Anterior cingulate cortex (tissue), 58 donors: ENCODE measurements at places on chromosomes 11 and 22.

DNA sequence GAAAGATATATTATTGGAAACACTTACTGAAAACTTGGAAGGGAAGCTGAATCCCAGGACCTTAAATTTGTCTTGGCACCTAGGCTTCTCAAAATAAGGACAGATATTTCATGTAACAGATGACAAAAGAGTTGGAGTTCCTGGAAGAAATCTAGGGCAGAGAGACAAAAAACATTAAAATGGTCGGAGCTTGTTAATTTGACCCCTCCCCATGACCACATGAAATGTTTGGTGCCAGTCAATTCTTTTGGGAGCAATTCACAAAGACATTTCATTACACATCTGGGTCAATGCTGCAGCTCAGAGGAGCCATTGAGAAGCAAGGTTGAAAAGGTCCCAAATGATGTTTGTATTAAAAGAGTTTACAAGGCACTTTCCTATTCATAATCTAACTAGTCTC lies 162.0 kb upstream of the GUCY1A2 start:
- DNase-seq, result no peak

DNA sequence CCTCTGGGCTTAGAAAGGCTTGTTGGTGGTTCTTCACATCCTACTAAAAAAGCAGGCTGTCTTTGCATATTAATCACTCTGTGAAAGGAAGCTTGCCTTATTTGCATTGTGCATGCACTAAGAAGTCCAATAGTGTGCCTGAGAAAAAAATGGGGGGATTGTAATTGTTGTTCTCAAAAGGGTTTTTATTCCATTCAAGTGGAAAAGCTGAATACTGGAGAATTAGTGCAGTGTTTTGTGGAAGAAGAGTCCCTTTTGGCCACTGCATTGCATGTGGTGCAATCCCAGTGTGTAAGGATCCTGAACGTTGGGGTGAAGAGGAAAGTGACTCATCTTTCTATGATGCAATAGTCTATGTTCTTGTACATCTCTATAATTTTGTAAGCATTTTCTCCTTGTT lies 16.5 kb downstream of the NCAM1 start:
- DNase-seq, result no peak

DNA sequence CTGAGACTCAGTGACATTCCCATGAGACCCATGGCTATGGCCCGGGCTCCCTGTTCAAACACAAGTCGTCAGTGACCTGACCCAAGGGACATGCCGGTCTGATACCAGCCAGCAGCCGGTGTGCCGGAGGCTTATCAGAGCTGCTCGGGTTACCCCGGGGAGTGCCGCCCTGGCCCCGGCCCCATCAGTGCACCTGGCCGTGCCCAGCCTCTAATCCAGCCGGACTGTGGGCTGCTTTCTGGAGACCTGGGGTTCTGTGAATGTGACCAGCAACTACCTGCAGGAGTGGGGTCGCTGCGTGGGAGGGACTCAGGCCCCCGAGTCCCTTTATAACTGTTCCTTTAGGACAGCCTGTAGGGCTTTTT lies 52.7 kb downstream of the LINC01488 start:
- no peak for DNase-seq

- DNase-seq, result no peak
These were observed 108.0 kb upstream of the ANO1 start for GRCh38 chr11:69969890-69970784.

DNA sequence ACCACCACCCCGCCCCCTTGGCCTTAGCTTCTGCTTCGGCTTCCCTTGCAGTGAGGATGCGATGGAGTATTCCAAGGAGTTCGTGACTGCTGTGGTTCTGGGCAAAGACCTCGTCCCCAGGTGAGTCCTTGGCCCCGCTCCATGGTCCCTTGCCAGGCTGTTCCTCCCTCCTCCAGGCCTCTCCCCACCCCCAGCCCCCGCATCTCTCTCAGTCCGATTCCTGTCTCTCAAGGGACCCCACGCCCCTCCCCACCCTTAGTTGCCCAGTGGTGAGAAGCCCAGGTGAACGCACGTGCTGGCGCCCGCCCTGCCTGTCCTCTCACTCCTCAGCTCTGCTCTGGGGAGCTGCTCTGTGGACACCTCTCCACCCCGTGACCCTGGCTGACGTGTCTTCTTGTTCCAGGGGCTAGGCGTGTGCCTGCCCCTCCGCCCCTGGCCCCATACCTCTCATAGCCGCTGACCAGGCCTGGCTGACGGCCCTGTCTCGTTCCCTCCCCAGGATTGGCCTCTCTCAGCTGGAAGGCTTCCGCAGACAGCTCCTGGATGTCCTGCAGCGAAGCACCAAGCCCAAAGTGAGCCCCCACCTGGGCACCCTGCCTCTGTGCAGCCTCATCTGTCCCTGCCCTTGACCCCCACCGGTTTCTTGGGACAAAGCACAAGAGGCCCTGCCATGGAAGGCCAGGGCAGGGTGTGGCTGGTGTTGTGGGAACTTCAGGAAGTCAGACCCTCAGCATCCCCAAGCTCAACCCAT lies 14.6 kb upstream of the MYRF start:
- DNase-seq, result no peak

- DNase-seq, result no peak
These were observed 624.8 kb upstream of the KIRREL3 start for GRCh38 chr11:127625402-127625801.

- no peak for DNase-seq
These were observed 51.9 kb upstream of the WT1 start for GRCh38 chr11:32487270-32487669.

DNA sequence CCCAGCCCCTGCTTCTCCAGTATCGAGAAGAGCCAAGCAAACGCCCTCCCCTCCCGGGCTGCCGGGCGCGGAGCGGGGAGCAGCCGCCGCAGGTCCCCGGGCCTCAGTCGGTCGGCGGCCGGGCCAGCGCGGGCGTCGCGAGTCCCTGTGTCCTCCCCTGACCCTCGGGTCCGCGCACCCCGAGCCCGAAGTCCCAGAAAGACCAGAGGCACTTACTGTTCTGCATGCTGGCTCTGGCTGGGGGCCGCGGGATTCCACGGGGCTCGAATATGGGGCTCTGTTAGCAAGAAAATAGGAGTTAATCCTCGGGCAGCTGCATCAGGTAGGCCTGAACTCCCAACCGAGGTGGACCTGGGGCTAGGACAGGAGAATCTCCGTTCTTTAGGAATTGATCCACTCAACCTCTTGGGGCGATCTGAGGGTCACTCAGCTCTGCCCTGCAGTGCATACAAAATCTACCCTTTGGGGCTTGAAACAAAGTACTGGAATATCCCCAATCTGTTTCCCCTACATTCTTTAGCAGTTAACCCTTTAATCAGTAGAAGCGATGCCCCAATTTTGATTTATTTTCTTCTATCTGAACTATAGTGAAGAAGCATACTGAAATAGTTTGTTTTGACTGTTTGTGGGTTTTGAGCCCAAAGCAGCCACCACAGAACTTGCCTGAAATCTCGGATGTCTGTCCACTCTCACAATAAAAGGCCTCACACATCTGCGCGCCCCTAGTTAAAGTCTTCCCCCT lies 4.8 kb downstream of the PAX6 start:
- DNase-seq, result no peak

- no peak for DNase-seq
These were observed 44.1 kb upstream of the E2F8 start for GRCh38 chr11:19284881-19285280.

GRCh38 chr11:23336961-23337360 lies 476.7 kb upstream of the CCDC179 start:
- DNase-seq, result no peak

GRCh38 chr11:92859156-92859690 lies 110.2 kb upstream of the MTNR1B start:
- no peak for DNase-seq

GRCh38 chr11:92332986-92333385 lies 108.4 kb downstream of the FAT3 start:
- DNase-seq, result no peak

DNA sequence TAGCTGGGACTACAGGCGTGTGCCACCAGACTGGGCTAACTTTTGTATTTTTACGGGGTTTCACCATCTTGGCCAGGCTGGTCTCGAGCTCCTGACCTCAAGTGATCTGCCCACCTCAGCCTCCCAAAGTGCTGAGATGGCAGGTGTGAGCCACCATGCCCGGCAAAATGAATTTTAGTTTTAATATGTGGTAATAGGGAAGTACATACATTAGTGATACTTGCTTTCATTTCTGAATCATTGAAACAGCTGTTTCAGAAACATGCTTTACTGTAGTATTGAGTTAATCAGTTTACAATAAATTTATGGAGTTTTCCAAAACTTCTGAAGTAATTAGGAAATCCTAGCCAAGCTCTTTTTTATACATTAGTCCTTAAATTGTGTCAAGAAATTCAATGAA lies 15.6 kb downstream of the PCF11 start:
- no peak for DNase-seq

DNA sequence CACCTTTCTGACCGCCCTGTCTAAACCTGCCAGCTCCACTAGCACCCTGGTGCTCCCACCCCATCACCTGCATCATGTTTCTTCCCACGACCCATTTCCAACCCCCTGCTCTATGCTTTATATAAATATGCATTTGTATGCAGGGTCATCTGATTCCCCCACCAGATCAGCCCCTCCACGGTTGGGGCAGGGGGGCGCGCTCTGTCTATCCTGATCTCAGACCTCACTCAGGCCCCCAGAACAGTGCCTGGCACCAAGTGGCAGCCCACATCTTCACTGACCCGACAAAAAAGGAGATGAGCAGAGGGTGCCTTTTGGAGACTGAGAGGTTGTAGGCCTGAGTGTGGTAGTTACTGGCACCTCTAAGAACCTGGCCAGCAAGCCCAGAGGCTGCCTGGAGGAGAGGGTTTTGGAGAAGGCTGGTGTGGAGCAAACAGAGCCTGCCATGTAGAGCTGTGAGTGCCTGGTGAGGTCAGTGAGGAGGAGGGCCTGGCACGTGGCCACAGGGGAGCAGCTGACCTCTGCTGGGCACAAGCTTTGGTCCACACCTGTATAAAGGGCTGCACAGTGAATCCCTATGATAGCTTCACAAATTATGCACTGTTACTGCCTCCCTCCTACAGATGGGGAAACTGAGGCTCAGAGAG lies 86.3 kb upstream of the RTL6 start:
- DNase-seq, result no peak

DNA sequence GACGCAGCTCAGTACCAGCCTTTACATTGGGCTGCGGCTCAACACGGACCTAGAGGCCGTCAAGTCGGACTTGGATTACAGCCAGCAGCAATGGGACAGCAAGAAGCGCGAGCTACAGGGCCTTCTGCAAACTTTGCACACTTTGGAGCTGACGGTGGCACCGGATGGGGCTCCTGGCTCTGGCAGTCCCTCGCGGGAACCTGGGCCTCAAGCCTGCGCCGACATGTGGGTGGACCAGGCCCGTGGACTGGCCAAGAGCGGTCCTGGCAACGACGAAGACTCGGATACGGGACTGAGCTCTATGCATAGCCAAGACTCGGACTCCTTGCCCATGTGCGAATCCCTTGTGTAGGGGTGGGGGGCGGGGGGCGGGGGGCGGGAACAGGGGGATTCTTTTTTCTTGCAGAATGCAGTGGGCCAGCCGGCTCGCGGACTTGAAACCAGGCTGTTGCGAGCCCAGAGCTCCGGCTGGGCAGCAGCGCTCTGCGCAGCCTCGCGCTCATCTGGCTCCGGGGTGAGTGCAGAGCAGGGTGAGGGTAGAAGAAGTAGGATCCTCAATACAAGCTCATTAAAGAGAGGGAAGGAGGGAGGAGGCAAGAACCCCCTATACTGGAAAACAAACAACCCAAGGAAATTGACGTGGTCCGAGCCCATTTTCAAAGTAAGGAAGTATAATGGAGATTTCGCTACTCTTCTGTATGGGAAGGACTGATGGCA lies 1.8 kb downstream of the RASSF10 start:
- no peak for DNase-seq

DNA sequence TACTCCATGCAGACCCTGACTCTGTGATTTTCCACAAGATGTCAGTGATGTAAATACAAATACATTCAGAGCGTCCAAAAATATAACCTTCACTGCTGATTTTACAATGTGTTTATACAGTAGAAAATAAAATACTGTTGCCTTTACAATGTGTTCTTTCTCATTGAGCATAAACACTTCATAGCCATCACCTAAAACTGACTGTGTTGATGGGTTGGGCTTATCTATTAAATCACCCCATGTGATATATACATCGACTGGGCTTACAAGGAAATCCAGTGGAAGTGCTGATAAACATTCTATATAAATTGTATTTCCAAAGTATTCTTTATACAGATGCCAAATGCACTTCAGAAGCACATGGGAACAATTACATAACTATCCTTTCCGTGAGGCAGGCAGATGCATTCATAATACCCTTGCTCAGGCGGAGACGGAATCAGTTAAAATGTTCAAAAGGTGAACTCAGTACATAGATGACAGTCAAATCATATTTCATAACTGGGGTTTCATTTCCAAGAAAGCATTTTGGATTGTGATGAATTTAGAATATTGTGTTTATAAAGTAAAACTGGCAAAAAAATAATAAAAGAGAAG lies 27.7 kb downstream of the DDI1 start:
- no peak for DNase-seq

DNA sequence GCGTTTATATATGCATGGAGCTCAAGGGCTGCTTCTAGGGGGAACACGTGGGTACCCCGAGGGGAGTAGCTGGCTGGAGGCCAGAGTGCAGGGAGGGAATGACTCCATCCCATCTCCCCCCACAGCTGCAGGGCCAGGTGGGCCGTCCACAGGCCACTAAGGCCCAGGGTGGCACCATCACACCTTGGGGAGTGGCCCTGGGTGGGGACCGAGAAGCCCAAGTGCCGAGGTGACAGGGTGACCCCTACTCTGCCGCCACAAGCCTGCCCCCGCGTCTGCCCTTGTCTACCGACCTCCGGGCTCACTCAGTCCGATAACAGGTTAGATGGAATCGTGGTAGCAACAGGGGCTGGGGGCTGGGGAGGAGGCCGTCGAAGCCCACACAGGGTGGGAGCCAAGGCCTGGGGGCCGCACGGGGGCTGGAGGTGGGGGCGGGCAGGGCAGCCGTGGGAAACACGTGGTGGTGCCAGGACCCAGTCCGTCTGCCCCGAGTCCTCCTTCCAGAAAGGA lies 125.7 kb downstream of the KCNQ1OT1 start:
- DNase-seq, result no peak

DNA sequence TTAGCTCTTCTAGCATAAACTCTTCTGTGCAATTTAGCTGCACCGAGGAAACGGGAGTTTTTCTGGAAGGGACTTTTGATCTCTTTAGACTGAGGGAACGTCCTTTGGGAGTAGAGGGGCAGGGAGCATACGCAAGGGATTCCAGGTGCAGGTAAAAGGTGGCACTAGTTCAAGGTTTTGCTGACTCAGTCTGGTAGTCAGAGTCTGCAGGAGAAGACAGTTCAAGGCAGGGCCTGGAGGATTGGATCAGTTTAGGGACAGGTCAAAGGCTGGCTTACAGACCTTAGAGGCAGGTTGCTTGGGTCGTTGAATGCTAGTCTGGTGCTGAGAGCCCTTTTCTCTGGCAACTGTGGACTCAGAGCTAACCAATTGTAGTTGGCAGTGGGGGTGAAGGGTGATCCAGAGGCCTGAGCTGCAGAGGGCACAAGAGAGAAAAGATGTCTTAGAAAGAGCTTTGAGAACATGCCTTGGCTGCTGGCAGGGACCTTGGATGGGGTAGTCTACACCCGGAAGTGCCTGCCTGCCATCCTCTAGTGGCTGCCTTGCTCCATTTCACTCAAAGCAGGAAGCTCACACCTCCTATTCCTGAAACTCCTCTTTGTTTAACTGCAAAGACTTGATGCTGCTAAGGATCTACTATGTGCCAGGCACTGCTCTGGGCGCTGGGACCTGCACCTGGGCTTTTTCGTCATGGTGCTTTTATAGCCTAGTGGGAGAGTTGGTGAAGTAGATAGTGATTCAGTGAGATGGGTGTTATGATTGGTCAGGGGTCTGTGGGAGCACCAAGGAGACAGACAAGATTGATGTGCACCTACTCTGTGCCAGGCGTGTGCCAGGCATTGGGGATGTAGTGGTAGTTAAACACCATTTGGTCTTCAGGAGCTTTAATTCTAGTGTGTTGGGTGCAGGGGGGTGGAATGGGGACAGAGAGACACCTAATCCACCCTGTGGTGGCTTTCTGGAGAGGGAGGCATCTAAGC lies 17.1 kb downstream of the MIAT start:
- DNase-seq, result no peak
